Brain microvascular endothelial cell (primary cell): ENCODE measurements at places on chromosomes 7 and 10.
A peak's percentile ranks its signal among the peaks of the same experiment; 100 is the strongest.

GRCh38 chr10:132592790-132593383 is 55.3 kb downstream of the INPP5A start:
- DNase-seq = no peak

DNA sequence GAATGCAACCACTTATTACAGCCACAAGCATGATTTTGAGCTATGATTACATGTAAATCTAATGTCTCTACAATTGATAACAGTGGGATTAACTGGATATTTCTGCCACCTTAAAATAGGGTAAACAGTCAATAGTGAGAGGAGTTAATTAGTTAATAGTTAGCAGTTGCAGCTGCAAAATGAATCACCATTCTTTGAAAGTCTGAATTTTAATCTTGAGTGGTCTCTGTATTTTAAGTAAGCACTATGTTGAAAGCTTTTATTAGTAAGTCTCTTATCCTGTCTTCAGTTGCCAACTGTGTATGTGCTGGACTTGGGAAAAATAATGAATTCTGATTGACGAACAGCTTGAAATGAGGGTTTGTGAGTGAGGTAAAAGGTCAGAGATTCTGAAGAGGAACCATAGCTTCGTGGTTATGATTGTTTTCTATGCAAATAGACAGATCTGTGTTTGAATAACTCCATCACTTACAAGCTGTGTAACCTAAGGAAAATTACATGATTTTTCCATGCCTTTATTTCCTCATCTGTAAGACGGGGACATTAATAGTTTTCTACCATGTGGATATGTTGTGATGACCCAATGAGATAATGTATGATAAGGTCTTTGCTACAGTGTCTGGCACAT is 75.2 kb downstream of the RNLS start:
- DNase-seq = no peak

DNA sequence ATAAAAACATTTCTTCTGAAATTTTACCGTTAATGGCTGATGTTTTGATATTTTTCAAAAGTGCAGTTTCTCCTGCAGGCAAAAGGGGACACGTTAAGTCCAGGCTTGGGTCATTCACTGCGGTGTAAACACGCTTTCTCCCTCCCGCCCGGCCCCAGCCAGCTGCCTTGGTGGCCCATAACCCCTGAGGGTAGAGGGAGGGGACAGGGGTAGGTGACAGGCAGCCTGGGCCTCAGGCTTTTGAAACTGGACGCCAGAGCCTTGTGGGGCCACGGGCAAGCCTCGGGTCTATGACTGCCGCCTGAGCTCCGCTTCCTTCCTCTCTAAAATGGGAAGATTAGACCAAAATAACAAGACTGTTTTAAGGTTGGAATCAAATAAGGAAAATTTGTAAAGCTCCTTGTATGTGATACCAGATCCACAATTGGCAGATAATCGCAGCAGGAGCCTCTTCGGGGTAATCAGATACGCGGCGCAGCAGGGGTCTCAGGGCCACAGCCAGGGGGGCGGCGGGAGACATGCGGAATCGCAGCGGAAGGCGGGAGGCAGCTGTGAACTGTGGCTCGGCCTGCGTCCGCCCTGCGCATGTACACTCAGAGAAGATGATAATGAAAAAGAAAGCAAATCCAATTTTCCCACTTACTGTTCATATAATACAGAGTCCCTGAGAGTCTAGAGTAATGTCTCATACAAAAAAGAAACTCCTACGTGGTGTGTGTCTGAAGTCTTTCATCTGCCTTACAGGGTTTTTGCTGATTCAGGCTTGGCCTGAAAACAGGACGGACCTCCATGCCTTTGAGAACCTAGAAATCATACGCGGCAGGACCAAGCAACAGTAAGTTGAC is 138.3 kb downstream of the EGFR start:
- DNase-seq = peak; percentile 30

- no peak for DNase-seq
Measured at GRCh38 chr7:121023683-121024511, 35.4 kb downstream of the CPED1 start.

DNA sequence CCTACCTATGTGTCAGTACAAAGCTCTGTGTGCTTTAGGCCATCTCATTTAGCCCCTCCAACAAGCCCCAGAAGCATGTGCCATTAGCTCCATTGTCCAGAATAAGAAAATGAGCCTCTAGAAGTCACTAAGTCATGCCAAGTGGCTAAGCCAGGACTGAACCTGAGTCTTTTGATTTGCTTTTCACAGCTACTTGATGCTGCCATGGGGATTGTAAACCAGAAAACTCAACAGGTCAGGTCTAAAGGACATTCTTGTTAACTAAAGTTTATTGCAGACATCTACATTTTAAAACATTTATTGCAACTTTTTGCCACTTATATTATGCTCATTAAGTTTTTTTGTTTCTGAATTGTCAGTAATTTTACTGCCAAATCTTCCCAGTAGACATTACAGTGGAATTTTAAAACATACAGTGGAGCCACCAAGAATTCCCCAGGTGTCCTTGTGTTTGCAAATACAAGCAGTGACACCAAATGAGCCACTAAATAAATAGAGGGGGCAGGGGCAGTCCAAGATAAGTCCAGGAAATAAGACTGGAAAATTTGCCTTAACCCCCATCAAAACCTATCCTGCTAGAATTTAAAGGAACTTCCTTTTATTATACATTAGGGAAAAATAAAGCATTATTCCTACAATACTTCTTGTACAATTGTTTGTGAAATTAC is 115.9 kb downstream of the RAPGEF5 start:
- DNase-seq = no peak
